ENCODE measurements at places on chromosomes 12 and 14.

GRCh38 chr14:74956280-74957072 is 1.1 kb upstream of the PGF start:
- DNase-seq, result no peak

DNA sequence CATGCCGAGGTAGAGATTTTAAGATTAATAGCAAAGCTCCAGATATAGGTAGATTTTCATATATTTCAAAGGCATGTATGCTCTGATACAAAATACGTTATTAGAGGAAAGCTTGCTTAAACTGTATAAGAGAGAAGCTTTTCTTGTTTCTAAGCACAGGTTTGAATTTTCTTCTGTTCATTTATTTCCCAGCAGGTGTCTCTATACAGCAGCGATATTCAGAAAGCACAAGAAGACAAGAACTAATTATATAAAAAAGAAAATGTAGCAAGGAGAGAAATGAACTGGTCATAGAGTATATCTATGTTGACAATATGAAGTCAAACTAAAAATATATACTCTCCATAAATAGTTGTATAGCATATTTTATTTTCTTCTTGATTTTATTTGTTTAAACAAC is 307.4 kb upstream of the NOVA1 start:
- no peak for DNase-seq

GRCh38 chr14:60195179-60195810 is 30.1 kb upstream of the DHRS7 start:
- no peak for DNase-seq

DNA sequence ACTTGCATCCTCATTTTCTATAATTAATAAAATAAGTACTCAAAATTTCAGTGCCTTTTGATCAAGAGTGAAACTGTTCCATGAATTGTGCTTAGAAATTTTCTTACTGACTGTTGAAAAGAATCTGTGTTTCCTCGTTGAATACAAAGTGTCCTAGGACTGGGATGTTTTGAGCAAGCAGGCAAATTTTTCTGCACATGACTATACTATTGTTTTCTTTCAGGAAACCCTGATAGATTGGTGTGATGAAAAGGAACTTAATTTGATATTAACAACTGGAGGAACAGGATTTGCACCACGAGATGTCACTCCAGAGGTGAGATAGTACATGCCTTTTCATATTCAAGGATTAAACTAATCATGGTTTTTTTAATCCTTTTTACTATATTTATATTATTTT is 316.3 kb downstream of the GPHN start:
- DNase-seq, result no peak

DNA sequence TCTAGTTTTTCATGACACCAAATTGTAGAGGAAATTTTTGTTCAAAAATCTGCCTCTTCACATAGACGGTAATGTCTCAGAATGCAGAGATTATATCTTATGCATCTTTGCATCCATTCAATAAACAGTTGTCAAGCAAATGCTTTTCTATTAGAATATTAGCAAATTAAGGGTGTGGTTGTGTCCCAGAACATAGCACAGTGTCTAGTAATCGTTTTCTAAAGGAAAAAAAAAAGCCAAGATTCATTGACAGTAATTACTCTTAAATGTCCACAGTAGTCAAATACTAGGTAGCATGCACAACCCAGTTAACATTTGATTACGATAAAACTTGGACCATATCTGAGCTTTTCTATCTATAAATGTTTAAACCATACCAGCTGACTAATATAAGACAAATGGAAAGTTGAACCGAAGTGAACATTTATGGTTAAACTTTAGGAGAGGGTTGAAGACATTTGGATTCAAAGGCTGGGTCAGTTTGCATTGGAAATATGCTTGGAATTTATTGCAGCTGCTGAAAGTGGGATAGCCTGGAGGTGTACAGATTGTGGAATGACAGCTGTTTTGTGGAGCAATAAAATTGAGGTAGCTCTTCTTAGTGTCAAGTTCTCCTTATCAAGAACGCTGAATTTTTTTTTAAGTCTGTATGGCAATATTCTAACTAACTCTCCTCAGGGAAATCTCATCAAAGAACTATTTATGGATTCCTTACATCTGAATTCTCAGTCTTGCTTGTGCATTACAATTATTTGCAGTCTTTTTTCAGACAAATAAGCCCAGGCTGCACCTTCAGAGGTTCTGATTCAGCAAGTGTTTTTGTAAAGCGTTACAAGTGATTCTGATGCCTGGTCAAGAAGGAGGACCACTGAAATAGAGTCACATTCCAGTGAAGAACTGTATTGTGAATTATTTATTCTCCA is 66.7 kb upstream of the ATP2B1 start:
- DNase-seq, result no peak

DNA sequence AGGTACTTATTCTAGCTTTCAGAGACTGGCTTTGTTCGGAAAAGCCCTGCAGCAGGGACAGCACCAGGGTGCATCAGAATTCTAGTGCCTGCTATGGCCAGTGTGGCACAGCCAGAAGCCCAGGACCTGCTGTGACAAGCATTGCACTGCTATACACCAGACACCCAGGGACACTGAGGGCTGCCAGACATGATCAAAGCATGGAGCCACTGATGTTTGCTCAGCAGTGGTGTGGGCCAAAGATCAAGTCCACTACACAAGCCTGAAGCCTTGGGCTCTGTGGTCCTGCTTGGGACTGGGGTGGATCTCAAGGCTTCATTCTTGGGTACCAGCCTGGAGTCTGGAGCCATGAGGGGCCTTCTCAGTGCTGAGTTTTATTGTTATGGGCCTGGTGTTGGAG is 36.1 kb upstream of the CDKN3 start:
- DNase-seq, result no peak

DNA sequence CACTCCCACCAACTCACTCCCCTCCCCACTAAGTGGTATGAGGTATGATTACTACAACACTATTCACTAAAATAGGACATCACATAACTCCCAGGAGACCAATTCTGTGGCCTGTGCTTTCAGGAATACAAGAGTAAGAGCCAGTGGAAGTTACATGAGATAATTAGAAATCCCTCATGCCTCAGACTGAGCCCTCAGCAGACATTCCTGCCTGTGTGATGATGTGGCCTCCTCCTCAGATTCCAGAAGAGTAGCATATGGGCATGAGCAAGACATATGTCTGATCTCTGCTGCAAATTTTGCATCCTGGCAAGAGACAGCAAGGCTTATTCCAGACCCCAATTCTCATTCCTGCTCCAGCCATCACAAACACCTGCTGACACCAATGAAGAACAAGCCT is 46.0 kb upstream of the BMP4 start:
- no peak for DNase-seq

- no peak for DNase-seq
These were observed 33.6 kb downstream of the TNFAIP2 start for GRCh38 chr14:103156651-103157378.

- no peak for DNase-seq
These were observed 1096.5 kb upstream of the TMEM132C start for GRCh38 chr12:127170226-127171180.

DNA sequence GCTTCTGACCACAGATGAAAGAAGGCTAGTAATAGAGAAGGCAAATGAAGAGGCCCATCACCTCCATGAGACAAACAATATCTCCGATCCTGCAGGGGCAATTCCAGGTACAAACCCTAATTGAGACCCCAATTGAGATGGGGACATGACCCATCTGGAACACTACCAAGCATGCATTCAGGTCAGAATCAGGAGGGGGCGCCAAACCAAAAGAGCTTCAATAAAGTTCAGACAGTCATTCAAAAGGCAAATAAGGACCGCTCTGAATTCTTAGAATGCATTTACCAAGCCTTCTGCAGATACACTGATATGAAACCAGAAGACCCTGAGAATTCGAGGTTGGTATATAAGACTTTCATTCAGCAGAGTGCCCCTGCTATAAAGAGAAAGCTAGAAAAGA is 10.2 kb upstream of the EDDM3B start:
- DNase-seq, result no peak

DNA sequence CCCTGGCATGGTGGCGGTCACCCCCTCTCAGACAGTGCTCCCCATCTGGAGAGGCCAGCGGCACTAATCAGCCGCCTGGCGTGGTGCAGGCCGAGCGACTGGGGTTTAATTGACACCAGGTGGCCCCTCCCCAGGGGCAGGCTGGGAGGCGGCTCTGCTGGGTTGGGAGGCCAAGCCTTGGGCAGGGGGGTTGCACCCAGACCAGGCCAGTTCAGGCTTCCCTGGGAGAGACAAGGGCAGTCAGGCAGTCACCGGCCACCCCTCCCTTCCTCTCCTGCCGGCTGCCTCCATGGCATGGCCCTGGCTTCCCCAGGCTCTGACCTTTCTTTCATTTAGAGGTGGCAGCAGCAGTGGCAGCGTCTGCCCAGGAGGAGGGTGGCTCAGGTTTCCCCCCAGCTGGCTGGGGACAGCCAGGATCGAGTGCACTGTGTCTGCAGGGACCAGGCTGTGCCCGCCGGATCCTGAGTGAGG is 78.1 kb upstream of the NOS1 start:
- DNase-seq, result no peak

- no peak for DNase-seq
These were observed 8.0 kb downstream of the AGAP2 start for GRCh38 chr12:57730336-57731067.

GRCh38 chr14:51336734-51337133 is 96.7 kb downstream of the TMX1 start:
- DNase-seq, result no peak

DNA sequence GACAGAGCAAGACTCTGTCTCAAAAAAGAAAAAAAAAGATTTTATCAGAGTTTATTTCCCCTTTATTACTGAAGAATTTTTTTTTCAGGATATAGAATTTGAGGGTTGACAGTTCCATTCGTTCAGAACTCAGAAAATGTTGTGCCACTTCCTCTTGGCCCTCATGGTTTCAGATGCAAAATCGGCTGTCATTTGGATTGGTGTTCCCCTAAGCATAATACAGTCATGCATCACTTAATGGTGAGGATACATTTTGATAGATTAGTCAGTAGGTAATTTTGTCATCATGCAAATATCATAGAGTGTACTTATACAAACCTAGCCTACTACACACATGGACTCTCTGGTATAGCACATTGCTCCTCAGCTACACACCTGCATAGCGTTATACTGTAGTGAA is 263.9 kb upstream of the RTL1 start:
- no peak for DNase-seq

GRCh38 chr14:79965896-79966295 is 245.4 kb downstream of the DIO2 start:
- DNase-seq, result no peak

DNA sequence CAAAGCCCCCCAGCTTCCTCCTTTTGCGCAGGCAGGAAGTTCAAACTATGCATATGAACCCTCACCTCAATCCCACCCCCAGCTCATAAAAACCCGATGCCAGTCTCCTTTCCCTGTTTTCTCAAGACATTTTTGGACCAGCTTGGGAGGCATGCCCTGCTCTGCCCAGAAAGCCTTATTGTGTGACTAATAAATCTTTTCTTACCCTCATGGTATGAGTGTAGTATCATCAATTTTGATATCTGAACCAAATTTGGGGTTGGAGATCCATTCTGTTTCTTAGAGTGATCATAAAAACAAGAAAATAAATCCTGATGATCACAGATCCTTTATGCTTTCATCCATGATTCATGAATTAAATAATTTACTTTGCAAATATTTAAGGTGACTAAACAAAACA is 128.5 kb downstream of the ALG10B start:
- DNase-seq, result no peak

DNA sequence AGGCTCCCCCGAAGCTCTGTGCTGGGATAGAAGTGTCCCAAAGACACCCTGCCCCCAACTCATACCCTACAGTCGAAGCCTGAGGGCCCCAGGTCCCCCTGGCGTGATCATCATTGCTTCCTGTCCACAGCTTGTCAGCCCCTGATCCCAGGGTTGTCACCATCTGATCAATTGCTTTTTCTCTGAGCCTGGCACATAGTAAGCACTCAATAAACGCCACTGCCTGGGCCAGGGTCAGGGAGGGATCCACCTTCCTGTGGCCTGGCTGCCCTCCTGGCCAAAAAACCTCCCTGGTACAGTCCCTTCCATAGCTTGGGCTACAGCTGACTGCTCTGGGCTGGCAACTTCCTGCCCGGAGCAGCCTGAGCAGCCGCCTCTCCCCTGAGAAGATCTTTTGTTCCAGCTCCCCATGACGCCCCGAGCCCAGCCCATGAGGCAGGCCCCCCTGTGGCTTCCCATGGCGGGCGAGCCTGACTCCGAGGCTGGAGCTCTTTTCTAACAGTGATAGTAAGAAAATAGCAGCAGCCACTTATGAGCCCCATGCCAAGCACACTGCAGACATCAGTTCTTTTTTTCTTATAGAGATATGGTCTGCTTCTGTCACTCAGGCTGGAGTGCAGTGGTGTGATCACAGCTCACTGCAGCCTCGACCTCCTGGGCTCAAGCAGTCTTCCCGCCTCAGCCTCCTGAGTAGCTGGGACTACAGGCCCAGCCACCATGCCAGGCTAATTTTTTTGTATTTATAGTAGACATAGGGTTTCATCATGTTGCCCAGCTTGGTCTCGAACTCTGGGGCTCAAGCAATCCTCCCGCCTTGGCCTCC is 6.5 kb downstream of the SH2B3 start:
- DNase-seq, result no peak

GRCh38 chr12:12016284-12017100 is 54.2 kb upstream of the BCL2L14 start:
- no peak for DNase-seq

- no peak for DNase-seq
These were observed 4.8 kb downstream of the PPP1R36 start for GRCh38 chr14:64554556-64554955.

- DNase-seq, result no peak
These were observed 184.0 kb downstream of the MSRB3 start for GRCh38 chr12:65462484-65462883.

GRCh38 chr12:19301688-19302087 is 137.6 kb upstream of the AEBP2 start:
- DNase-seq, result no peak

GRCh38 chr14:25658988-25659387 is 609.0 kb upstream of the STXBP6 start:
- DNase-seq, result no peak

DNA sequence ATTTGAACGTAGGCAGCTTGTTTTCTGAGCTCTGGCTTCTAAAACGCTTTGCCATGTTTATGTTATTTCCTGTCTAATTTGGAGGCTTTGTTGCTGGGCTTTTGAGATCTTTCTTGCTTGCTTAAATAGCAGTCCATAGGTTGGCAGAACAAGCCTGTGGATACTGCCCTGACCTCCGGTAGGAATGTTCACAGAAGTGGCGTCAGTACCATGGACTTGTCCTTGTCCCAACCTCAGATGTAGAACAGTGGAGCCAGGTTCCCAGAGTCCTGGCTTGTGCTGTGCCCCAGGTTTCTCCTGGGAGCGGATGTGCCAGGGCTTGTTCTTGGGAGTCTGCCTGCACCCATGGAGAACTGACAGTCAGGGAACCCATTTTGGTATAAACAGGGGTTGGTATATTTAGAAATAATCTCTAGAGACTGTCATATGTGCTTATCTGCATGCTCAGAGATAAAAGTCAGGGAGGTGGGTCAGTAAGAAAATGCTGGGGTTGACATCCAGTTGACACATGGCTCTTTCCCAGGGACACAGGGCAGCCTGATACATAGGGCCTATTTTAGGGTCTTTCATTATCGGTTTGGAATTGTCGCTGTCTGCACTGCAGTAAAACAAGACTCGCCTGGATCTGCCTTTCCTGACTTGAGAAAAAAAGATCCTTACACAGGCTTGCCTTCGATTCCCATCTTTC is 22.9 kb downstream of the CACNA1C start:
- DNase-seq, result no peak

GRCh38 chr12:121030576-121031212 is 8.4 kb downstream of the OASL start:
- DNase-seq, result no peak
